ENCODE measurements at places on chromosomes 12 and 14.

GRCh38 chr14:55071870-55072640 lies 20.6 kb downstream of the MAPK1IP1L start:
- peak; percentile 83 for DNase-seq

DNA sequence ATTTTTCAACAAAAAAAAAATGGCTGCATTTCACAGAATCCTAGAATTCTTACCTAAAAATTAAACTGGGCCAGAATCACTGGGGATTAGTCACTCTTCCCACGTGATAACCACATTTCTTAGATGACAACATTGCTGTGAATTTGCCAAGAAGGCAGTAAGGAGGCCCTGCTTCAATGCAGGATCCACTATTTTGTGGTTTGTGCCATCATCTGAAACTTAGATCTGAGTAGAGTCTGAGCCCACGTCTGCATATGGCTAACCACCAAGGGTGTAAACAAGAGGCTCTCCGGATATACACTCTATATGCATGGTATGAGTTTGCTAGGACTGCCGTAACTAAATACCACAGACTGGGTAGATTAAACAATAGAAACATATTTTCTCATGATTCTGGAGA lies 24.4 kb upstream of the TBX5 start:
- DNase-seq = peak; percentile 5

GRCh38 chr12:113829212-113829611 lies 136.9 kb downstream of the RBM19 start:
- no peak for DNase-seq

DNA sequence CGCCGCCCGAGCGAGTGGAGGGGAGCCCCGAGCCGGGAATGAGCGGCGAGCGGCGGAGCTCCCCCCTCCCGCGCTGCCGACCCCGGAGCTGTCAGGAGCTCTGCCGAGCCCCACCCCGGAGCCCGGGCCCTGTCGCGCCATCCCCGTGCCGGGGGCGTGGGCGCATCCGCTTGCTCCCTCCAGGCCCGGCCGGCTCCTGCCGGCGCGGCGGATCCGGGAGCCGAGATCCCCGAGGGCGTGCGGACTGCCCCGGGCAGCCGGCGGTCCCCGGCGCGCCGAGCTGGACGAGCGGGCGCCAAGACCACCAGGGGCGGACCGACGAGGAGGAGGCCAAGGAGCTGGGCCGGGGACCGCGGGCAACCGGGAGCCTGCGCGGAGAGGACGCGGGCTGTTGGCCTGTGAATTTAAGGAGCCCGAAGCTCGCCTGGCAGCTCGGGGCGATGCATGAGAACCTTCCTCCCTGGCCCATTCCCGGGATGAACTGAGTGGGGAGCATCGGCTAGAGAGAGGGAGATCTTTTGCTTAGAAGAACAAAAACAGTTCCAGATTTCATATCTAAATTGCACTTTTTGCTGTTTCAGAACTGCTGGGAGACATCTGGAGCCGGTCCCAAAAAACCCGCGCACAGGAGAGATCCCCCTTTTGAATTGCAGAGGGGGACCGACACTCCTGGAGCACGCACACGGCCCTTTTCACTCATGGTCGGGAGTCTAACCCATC lies 2.0 kb downstream of the PTHLH start:
- DNase-seq = no peak

- no peak for DNase-seq
These were observed 82.1 kb downstream of the NTF3 start for GRCh38 chr12:5514016-5514415.

DNA sequence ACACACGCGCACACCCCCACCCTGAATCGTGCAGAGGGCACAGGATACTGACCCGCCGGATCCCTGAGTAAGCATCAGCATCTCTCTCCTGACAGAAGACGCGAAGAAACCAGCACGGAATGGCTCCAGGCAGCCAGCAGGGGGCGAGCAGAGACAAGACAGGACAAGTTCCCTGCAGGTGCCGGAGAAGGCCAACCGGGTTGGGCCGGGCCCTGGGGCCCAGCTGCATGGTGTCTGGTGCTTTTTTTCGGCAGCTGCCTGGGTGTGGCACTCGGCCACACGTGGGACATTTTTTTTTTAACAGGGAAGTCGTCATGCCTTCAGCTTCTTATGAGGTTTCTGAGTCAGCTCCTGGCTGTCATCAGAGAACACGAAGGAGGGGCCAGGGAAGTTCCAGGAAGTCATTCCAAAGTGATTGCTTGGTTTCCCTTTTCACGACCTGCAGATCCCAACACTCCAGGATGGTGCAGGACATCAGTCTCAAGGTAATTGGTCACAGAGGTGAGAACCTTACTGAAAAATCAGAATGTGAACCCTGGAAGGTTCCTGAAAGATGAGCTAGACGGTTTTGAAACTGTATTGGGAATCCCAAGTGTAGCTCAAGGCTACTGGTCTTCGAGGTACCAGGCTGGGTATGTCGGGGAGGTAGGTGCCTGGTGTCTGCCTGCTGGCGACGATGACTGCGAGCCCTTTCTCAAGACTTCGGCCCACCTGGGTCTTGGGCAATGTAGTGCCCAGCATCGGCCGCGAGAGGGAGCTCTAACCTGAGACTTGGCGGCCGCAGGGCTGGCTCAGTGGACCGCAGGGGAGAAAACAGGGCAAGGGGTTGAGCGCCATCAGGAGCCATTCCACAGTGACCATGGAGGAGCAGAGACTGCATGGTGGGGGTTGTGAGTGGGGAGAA lies 190.8 kb upstream of the PRMT8 start:
- peak; percentile 93 for DNase-seq

DNA sequence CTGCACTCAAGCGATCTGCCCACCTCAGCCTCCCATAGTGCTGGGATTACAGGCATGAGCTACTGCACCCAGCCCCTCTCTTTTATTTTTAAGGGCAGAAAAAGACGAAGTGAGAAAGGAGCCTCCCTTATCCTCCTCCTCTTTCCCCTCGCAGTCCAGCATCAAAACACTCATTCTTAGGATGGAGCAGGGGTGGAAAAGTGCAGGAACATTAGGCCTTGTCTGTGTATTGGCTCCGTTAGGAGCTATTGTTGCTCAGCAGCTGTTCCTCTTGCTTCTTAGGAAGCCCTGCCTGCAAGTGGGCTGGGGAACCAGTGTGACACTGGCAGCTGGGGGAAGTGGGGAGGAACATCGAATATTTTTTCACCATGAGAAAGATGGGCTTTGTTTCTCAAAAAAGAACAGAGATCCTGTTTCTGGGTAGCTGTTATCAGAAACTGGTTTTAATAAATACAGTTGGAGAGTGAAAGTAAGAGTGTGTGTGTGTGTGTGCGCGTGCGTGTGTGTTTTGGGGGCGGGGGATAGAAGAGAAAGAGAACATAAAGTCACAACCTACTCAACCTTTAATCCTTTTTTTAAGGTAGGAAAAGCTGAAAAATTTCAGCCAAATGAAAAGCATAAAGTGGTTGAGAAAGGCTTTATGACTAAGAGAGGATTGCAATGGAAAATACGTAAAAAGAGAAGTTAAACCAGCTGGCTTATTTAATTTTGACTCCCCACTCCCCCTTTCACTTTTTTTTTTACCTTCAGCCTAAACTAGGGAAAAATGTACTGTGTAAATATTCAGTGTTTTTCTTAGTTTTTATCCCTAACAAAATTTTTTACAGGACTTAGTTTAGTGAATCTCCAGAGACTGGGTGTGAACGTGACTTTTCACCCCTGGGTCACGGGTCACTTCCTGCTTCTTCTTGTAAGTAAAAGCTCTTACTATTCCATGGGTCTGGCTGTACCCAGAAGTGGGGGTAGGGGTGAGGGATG lies 197.2 kb upstream of the PLEKHG7 start:
- DNase-seq = no peak

DNA sequence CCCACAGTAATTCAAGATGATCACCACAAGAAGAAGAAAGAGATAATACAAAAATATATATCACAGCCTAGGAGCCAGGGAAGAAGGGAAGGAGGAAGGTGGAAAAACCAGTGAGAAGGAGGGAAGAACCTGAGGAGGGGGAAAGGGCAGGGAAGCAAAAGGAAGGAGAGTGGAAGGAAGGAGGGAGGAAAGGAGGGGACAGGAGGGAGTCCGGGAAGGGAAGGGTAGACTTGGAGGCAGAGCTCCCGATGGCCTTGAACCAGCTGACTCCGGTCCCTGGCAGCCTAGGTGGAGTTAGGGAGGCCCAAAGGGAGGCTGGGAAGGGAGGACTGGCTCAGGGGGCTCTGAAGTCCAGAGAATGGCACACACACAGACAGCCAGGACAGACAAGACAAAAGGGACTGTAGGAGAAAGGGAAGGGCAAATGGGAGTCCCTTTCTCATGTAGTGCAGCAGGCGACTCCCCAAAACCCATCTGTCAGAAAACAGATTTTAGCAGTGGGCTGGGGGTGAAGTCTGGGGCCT lies 4.7 kb upstream of the ZNF384 start:
- no peak for DNase-seq

DNA sequence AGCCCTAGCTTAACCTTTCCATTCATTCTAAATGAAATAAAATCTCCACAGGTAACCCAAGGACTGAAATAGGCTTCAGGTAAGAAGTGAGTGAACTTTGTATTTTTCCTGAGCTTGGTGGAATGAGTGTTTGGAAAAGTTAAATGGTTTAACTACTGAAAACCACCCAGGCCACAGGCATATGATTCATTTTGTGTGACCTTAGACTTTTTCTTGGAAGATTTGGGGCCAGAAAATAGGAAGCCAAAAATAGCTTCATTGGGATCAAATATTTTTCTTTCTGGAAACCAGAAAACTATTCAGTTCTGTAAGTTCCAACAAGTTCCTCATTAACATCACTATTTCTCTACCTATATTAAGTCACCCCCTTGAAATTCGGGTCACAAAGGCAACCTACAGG lies 212.6 kb downstream of the PCNX1 start:
- DNase-seq = no peak

DNA sequence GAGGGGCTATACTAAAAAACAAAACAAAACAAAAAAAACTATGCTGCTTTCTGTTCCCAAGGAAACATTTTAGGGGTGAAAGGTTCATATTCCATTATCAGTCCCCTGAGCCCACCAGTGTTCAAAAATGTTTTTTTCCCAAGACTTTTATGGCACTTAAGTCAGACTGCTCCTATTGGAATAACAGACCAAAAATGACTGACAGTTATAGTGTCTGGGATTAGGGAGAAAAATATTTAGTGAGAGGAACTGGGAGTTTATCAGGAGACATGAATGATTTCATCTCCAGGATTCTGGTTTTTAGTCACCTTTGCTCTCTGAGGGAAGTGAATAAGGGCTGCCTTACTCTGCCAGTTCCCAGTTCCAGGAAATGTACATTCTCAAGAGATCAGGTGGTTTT lies 68.0 kb downstream of the PDE3A start:
- no peak for DNase-seq

- DNase-seq = no peak
These were observed 40.6 kb upstream of the RPH3A start for GRCh38 chr12:112750971-112751370.

DNA sequence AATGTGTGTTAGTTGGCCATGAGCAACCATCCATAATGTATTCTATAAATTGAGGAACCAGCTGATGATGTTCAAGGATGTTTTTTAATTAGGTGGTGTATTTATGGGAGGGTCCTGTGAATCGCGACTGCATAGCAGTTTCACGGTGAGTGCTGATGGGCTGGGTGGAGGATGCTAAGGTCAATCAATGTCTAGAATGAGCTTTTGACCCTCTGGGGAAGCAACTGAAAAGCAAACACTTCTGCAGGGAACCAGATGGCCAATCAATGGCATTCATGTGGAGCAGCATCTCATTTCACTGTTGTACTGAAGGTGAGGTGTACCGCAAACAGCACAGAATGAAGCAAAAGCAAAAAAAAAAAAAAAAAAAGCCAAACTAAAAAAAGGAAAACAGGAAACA lies 676.1 kb upstream of the TMEM132C start:
- no peak for DNase-seq

- DNase-seq = no peak
These were observed 2.1 kb downstream of the GSTZ1 start for GRCh38 chr14:77322951-77323350.
